ENCODE measurements at places on chromosomes 3 and 15.

DNA sequence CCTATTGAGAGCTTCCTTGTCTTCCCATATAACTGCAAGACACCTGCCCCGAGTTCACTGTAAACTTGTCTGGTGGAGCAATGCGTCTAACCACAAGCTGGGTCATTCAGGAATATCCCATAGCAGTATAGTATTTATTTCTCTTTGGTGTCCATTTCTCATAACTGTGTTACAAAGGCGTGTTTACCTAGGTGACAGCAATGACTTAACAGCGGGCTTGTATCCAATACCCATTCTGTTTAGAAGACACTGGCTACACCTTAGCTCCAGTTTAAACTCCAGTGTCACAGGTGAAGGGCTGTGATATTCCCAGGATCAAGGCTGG lies 24.3 kb downstream of the ATP10A start:
- DNase-seq, result no peak

DNA sequence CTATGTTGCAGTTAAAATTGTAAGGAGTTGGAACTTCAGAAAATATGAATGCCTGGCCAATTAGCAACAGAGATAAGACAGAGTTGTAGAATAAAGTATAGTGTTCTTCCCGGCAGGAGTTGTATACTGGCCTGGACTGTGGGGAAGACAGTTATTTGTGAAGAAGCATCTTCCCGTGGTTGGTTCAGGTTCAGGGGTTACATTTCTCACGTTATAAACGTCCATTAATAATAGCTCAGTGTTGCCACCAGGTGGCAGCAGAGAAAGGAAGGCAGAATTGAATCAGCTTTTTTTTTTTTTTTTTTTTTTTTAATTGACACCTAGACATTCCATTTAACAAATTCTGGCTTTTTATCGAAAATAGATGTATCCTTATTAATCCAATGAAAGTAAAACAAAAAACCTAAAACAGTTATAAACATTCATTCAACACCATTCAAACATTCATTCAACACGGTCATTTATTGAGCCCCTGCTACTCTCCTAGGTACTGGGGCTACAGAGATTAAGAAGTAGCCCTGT lies 66.4 kb upstream of the NR2E3 start:
- DNase-seq, result peak; percentile 67

GRCh38 chr3:157498371-157498770 lies 4.8 kb downstream of the VEPH1 start:
- no peak for DNase-seq

DNA sequence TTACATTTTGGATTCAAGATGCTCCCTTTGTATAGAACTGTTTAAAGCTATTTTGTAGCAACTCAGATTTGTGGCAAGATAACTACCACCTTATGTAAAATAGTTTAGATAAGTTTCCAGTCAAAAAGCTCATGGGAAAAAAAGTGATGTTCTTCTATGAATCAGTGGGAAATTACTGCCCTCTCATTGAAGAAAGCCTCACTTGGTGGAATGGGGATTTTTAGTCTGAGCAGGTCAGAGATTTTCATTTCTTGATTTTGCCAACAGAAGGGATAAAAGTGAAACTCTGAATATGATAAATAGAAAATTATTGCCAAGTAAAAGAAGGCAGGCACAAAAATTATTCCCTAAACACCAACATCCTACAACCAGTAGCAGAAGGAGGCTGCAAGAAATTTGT lies 25.8 kb upstream of the CSTA start:
- peak; percentile 27 for DNase-seq

- no peak for DNase-seq
These were observed 57.2 kb upstream of the MCF2L2 start for GRCh38 chr3:183485585-183485984.

DNA sequence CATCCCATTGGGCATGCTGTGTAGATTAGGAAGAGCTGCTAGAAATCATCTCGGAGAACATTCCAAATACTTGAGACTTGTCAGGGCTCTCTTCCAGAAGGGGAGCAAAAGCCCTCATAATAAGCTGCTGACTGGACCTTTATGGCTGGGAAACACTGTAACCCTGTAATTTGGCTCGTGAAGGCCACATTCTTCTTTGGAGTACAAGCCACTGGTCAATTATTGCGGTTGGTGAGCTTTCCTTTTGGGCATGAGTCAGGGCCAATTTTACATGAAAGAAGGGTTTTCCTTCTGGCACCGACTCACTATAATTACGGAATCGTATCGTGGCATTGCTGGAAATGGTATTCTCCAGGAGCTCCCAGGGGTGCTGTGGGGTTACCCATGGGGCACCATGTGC lies 434.5 kb upstream of the RGMA start:
- no peak for DNase-seq

- no peak for DNase-seq
These were observed 96.1 kb downstream of the IGF2BP2 start for GRCh38 chr3:185728630-185729336.

DNA sequence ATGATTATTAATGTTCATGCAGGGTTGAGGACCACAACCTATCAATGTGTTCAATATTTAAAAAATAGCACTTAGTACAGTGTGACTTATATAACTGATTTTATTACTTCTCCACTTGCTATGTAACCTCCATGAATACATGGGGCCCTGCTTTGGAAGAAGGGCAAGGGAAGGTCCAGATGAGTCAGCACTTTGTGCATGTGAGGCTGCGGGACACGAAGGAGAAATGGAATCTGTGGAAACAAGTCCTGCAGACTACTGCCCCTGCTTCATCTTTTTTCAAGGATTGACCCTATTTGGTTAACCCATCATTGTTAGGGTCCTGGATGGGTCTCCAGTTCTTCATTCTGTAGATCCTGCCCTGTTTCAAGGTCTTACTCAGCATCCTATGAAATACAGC lies 1.6 kb downstream of the NXPE3 start:
- DNase-seq, result no peak

- no peak for DNase-seq
These were observed 31.2 kb downstream of the H1-8 start for GRCh38 chr3:129574206-129574605.

- DNase-seq, result no peak
These were observed 387.2 kb downstream of the ROBO1 start for GRCh38 chr3:79380581-79380980.
